Stimulated activated CD4-positive, alpha-beta T cell treated with anti-CD3 and anti-CD28 coated beads, Interleukin-1b, Interleukin-23, amount 100 ng/mL, for 1 hour (primary cell): ENCODE measurements at places on chromosomes 1 and 21.

DNA sequence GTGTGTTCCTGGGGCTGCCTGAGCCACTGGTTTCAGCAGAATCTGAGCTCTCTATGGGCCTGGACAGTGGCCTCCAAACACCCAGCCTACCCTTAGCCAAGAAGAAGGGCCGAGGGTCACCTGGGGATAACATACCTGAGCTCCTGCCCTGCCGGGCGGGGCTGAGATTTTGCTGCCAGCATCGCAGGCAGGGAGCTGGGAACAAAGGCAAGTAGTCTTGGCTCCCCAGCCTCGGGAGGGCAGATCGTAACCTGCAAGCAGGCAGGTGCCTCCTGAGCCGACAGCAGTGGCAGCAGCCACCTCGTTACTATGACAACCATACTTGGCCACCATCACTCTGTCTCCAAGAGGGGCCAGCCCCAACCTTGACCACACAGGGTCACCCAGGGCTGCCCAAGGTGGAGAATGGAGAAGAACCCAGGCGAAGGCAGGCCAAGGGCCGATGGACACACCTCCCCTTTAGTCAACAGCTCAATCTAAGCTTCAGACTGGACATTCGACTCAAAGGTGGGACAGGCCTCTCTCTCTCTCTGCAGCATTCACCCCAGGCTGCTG lies 54.6 kb downstream of the TOMM20 start:
- no peak for DNase-seq

GRCh38 chr1:30144831-30145230 lies 578.6 kb downstream of the MATN1 start:
- no peak for DNase-seq

- no peak for DNase-seq
Observed at GRCh38 chr1:186793582-186793927, 35.2 kb upstream of the PLA2G4A start.

DNA sequence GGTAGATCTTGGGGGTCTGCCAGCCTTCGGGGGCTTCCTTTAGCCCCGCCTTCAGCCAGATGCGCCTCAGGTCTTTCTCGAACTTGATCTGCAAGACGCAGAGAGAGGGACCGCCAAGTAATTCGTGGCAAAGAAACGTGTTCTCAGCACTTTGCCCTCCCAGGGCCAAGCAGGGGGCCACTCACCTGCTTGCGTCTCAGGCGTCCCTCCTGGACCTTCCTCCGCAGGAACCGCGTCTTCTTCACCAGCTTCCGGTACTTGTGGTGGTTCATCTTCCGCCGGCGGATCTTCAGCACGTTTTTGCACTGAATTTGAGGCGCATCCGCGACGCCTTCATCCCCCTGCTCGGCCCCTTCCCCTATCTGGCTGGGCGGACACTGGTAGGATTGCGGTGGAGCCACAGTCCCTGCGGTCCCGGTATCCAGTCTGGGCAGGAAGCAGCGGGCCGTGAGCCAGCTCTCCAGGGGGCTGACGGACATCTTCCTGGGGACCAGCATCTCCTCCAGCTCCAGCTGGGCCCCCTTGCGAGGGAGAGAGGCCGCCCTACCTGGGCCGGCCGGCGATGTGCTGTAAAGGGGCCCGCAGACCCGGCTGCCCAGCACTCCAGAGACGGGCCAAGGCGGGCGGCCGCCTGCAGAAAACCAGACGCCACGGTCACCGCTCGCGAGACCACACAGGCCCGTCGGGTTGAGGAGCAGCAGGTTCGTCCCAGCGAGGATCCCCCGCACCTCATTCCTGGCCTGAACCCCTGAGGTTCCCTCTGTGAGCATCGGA lies 1.0 kb downstream of the AURKAIP1 start:
- no peak for DNase-seq

DNA sequence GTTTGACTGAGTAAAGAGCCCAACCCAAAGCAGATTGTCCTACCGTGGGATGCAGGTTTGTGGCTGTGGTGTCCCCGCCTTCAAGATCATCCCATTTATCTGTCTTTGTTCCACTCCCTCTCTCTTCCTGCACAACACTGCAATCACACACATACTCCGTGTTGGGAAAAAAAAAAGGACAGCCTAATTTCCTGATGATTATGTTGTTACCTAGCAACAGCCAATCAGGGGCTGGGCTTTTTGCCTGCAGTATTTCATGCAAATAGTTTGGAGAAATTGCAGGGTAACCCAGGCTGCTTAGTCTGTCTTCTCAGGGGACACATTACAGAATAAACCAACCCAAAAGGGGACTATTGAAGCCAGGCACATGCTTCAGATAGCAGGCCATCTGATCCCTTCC lies 38.3 kb downstream of the PHC2 start:
- DNase-seq = no peak

GRCh38 chr1:153251988-153252387 lies 7.5 kb upstream of the LORICRIN start:
- no peak for DNase-seq

- no peak for DNase-seq
Observed at GRCh38 chr1:115337633-115338456, at the start of gene NGF. Gene NGF (minus strand): TSS chr1:115338249. CDS start chr1:115286795, 51,454 bp downstream.

- DNase-seq = no peak
Observed at GRCh38 chr1:3471356-3472087, 17.1 kb downstream of the ARHGEF16 start.

DNA sequence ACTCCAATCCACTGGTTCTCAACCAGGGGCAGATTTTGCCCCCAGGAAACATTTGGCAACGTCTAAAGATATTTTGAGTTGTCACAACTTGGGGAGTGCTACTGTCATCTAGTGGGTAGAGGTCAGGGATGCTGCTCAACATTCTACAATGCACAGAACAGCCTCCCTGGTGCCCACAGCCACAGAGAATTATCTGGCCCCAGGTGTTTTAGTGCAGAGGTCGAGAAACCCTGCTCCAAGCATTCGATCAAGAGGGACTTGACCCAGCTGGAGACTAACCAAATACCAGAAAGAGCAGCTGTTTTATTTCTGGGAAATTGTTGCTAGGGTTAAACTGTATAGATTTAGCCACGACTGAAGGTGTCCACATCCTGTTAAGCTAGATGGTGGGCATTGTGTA lies 19.2 kb downstream of the CD247 start:
- DNase-seq = no peak

- no peak for DNase-seq
Observed at GRCh38 chr1:35151220-35151619, 41.7 kb downstream of the SFPQ start.

DNA sequence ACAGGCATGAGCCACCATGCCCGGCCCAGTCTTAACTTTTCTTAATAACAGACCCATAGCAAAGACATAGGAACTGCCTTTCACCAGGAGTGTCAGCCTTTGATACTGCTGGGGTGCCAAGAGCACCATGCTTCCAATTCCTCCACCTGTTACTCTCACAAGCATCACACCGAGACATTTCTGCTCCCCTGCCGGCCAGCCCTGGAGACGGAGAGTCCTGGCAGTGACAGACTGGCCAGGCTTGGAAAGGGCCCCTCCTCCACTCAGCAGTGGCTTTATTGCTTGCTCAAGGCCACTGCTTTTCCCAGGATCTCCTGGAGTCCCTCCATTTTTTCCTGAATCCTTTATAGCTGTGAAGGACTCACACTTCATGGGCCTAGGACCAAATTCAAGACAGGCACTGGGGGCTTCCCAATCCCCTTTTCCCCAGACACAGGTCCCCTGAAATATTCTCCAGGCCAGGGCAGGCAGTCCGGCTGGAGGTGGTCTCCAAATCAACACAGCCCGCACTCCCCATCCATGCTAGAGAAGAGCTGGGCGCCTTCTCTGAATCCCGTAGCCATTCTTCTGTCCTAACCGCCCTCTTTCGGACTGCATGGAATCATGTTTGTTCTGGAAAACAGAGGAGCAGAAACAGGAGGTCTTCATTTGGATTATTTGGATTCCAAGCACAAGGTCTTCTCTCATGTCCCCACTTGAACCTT lies 25.5 kb upstream of the PTPRF start:
- DNase-seq = no peak

GRCh38 chr21:41483415-41483814 lies 24.5 kb downstream of the TMPRSS2 start:
- no peak for DNase-seq

- DNase-seq = no peak
Observed at GRCh38 chr1:183720028-183720427, 66.9 kb upstream of the APOBEC4 start.

DNA sequence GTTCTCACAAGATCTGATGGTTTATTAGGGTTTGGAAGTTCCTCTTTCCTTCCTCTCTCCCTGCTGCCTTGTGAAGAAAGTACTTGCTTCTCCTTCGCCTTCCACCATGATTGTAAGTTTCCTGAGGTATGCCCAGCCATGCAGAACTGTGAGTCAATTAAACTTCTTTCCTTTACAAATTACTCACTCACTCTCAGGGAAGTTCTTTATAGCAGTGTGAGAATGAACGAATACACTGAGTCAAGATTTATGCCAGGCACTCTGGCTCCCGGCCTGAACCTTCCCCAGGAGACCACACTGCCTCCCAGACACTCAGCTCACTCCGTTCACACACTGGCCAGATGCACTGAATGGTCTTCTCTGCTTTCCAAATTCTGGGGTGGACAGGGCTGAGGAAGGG lies 308.3 kb upstream of the AJAP1 start:
- no peak for DNase-seq

DNA sequence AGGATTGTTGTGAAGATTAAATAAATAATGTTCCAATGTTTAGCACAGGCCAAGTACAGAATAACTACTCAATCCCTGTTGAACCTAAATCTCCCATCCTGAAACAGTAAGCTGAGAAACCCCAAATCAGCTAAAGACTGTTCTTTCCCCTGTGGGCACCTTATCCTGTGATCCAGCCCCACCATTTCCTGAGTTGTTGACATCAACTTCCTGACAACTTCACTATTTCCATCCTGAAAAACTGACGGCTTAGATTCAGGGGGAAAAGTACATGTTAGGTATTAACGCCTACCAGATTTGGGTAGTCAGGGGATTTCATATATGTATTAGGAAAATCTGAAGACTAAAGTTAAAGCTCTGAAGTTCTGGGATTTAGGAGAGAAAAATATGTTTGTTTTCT lies 51.7 kb upstream of the PALMD start:
- DNase-seq = no peak

DNA sequence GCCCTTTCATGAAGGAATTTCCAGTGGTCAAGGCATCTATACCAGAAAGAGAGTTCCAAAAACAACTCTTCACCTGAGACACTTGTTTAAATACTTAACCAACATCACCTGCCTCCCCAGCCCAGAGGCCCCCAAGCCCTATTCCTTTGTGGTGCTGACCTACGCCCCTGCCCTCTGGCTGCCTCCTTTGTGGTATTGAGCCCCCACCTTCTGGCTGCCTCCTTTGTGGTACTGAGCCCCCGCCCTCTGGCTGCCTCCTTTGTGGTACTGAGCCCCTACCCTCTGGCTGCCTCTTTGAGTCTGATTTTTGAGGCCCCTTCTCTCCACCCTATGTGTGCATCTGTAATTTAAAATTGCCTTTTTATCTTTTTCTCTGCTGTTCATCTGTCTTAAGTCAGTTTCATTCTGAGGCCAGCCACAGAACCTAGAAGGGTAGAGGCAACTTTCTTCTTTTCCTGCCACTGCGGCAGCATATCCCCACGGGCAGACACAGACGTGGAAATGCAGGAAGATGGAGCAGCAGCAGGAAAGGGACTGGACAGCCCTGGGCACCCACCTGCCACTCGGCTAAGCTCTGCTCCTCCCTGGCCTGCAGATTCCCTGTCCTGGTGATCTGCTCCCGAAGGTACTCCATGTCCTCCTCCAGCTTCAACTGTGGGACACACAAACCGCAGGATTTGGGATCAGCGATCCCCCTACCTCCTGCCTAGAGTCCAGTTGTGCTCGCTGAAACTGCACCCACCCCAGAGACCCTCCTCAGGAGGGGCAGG lies 3.2 kb downstream of the TRIM17 start:
- DNase-seq = no peak
